ENCODE measurements at places on chromosomes 11 and 22.

DNA sequence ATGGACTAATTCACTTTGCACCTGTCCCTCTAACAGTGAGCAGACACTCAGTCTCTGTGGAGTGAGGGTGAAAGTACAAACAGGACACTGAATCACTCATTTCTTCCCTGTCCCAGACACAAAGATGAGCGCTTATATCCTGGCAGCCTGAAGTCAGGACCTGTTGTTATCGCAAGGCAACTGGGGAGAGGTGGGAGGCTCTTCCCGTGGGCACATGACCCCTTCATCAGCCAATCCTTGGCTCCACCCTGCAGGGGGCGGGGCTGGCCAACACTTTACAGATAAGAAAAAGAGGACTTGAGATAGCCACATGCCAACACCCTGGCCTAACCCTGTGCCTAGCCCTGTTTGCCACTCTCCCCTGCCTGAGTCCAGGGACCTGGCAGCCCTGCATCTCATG is 29.5 kb upstream of the TESMIN start:
- no peak for DNase-seq

- no peak for DNase-seq
These were observed 748 bp downstream of the RAB30 start for GRCh38 chr11:83070731-83071566.

DNA sequence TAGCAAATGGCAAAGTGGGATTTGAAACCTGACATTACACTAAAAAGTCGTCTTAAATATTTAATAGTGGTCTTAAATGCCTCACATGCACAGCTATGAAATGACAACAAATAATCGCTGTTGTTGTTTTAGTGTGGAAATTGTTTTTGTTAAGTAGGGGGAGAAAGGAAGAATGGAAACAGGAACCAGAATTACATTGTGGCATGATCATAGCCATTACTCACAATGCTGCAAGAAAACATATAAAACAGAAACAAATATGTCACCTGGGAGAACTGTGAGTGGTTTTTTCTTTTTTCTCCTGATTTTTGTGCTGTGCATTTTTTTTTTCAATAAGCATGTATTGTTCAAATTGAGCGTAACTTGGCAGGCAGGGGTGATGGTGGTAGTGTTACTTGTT is 22.9 kb downstream of the FAM76B start:
- DNase-seq, result no peak

GRCh38 chr11:30016588-30017363 is at the start of gene KCNA4:
Gene KCNA4, minus strand, starts transcription at chr11:30017030. Its CDS starts 4,352 bp downstream, at chr11:30012678.
- no peak for DNase-seq

- DNase-seq, result no peak
These were observed 70.2 kb downstream of the MED15 start for GRCh38 chr22:20577549-20577975.

GRCh38 chr22:26450453-26451185 is 21.6 kb downstream of the ASPHD2 start:
- DNase-seq, result no peak
